ENCODE measurements at places on chromosomes 12 and 14.

GRCh38 chr12:42325326-42325652 is 605 bp downstream of the ZCRB1 start:
- DNase-seq, result no peak

DNA sequence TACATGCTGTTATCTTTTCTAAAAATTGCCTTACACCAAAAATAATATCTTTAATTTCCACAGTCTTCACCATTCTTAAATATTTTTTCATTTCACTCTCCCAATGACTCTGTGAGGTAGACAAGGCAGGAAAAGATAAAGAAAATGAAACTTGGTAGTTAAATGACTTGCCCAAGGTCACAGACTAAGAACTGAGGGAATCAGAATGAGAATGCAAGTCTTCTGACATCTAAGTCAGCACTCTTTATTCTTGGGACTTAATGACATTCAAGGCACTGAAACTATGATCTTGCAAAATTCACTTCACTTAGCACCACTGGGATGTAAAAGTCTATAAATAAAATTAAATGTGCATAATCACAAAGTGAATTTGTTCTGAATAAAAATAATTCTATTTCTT is 104.5 kb downstream of the SLC2A13 start:
- no peak for DNase-seq

- DNase-seq, result no peak
Observed at GRCh38 chr12:2168808-2169207, 116.0 kb downstream of the CACNA1C start.

- DNase-seq, result no peak
Observed at GRCh38 chr14:95297832-95298231, 21.9 kb downstream of the CLMN start.

DNA sequence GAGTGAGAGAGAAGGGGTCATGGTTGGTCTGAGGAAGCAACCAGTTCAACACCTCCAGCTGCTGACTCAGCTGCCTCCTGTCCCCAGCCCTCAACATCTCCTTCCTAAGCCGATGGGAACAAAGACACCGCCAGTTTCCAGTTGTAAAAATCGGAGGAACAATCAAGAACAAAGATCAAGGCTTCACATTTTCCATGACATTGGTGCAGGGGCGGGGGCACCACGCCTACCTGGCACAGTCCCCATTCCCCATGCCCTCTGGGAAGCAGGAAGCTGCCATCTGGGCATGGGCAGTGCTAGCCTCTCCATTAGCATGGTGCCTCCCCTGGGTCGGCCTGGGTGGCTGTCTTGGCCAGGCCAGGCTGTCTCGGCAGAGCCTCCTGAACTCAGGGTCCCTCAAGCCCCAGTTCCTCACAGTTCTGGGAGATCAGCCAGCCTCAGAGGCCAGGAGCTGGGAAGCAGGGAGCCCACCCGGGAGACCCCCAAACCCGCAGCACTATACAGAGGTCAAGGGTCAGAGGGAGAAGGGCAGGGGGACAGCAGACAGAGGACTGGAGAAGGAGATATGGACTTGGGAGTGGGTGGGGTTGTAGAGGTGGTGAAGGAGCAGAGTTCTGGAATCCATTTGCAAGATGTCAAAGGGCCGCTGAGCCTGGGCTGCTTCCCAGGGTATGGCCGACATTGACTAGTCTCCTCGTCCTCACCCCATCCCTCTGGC is 19.6 kb upstream of the TMEM106C start:
- no peak for DNase-seq

DNA sequence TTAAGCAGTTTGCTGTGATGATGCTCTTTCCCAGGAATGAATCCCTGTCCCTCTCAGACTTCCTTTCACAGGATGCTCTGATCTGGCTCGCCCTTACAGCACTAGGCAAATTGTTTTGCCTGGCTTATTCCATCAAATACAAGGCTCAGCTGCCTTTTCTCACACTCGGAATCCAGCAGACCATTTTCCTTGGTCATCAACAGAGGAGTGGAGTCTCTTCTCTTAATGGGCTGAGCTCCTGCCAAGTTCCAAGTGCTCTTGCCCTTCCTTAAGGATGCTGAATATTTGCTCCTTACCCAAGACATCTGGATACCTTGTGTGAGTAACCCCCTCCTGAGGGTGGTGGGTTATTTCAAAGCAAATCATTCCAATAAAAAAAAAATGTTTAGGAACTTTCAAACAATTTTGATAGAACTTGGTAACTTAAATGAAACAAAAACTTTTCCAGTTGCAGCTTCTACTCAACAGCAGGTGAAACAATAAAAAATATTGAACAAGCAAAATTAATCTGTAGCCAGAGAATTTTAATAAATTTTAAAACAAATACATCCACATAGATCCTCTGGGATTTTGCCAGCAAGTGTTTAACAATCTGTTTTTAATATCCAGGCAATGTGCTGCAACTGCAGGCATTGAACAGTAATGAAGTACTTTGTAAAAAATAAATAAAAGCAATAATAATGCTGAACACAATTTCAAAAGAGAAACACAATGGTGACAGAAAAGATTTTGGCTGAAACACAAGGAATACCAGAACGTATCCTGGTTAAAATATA is 264.0 kb upstream of the FAR2 start:
- DNase-seq, result no peak

- no peak for DNase-seq
Observed at GRCh38 chr12:59093073-59093772, 172.9 kb upstream of the LRIG3 start.

DNA sequence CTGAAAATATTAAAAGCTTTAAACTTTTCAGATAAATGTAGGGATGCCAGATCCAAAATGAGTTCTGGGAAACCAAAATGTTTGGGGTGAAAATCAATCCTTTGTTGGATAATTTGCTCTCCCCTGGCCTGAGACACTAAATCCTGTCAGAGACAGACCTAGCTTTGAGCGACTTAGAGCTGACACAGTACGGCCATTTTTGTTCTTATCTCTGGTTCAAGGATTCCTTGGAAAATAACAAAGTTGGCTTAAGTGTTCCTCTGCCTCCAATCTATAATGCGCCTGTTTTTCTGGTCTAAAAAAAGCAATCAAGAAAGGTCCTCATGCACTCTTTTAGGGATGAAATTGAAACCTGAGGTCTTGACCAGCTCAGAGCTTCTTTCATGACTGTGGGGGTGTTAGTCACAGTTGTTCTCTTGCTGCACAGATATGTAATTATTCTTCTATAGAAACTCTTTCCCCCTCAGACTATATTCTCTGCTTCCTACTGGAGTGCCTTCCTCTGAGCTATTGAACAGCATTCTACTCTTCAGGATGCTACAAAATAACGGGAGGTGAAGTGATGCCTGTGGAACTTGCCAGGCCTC is 52.3 kb upstream of the EGLN3 start:
- DNase-seq, result no peak

DNA sequence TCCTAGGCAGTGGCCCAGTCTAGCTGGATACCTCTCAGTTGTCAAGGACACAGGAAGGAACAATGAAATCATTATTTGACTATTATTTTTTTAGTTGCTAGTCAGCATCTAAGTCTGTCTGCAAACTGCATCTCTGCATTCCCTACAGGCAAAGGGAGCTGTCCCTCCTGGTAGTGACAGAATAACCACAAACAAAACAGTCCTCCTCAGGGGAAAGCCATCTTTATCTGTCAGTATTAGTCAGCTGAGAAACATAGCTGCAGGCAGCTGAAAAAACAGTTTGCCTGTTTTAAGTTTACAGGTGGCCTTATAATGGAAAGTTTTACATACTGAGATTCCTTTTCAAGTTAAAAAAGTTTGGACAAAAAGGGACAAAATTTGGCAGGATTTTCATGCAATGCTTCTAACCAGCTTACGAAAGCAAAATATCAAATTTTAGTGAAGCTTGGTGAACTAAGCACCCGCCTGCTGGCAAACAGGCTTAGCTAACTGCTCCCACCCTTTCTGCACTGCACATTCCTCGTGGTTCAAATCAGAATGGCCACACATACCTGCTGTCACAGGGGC is 29.5 kb downstream of the SLC25A21 start:
- DNase-seq, result no peak

DNA sequence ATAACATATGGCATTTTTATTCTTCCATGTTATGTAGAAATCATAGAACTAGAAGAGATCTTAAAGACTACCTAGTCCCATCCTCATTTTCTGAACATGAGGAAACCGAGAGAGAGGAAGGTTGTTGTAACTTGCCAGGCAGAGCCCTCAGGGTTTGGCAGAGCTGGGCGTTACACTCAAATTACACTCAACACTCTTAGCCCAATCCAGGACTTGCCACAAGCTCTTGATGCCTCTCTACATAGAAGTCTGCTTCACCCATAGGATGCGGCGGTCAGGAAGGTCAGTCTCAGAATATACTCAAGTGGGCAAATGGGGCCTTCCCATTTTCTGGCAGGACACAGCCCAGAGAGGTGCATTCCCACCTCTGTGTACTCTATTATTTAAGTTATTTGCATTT is 208.1 kb downstream of the ZFP36L1 start:
- DNase-seq, result no peak

GRCh38 chr14:105087308-105087962 is 22.2 kb upstream of the GPR132 start:
- DNase-seq, result no peak

- no peak for DNase-seq
Observed at GRCh38 chr12:80777587-80777986, 60.9 kb downstream of the MYF5 start.

GRCh38 chr12:113103756-113104450 is 31.7 kb downstream of the RASAL1 start:
- peak; percentile 34 for DNase-seq

GRCh38 chr12:60194678-60195077 is 598.8 kb downstream of the SLC16A7 start:
- DNase-seq, result no peak

GRCh38 chr12:116674643-116675183 is 63.2 kb downstream of the SPRING1 start:
- DNase-seq, result no peak

DNA sequence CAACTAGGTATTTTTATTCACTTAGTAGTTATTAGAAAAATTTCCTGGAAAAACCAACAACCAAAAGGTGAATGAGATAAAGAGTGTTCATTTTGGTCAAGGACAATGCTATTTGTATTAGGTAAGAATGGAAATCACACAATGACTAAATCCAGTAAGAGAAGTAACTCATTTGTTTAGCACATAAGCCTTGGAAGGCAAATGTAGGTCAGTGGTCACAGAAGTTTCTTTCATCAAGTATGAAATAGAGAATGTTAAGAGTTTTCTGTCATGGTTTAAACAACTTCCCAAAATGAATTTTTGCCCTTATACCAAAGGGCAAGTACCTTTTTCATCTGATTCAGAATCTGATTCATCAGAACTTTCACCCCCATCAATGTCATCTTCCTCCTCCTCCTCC is 101.7 kb downstream of the KIF21A start:
- DNase-seq, result no peak

GRCh38 chr12:92462049-92462448 is 240.7 kb upstream of the PLEKHG7 start:
- DNase-seq, result no peak

DNA sequence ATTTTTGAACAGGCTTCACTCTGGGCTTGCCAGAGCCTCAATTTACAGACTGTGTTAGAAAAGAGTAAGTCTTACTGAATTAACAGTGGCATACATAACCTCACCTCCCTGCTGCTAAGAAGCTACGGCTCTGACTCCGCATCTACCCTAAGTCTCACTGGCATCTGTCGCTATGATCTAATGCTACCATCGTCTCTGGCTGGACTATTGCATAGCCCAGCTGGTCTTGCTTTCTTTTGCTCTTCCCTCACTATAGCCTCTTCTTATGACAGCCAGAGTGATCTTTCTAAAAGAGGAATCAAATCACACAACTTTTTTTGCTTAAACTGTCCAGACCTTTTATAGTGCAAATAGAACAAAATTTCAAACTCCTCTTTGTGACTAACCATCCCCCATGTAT is 81.1 kb downstream of the SLC24A4 start:
- DNase-seq, result no peak

DNA sequence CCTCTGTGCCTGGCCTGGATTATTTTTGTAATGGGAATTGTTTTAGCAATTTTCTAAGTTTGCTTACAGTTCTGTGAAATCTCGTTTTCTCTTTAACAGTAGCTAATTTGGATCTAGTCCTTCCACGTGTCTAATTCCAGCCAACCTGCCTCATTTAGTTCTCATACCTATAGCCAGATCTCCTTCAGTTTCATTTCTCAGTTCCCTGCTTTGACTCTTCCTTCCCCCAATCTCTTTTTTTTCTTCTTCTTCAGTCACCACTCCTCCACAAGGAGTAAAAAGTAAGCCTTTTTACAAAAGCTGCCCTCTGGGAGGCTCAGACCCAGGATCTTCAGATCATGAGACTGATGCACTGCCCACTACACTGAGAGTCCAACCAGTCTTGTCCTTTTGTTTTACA is 1.4 kb downstream of the THTPA start:
- no peak for DNase-seq

GRCh38 chr14:20460458-20461224 is 593 bp downstream of the PIP4P1 start:
- DNase-seq, result peak; percentile 38

DNA sequence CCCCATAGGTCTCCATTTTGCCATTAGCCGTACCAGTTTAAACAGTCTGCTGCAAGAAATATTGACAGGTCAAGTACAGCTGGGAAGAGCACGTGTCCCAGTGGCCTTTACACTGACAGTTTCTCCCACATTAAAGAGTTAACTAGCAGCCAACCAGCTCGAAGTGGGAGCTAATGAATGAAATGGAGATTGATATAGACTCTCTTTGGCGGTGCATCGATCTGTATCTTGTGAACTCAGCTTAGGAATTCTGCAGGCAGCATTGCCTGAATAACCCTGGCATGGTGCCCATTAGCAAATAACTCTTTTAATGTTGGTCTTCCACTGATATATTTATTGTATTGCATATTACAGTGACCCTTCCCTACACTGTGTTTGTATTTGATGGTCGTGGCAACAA is 319.4 kb downstream of the EGLN3 start:
- DNase-seq, result no peak

- no peak for DNase-seq
Observed at GRCh38 chr12:31589904-31590641, 863 bp downstream of the DENND5B start.

DNA sequence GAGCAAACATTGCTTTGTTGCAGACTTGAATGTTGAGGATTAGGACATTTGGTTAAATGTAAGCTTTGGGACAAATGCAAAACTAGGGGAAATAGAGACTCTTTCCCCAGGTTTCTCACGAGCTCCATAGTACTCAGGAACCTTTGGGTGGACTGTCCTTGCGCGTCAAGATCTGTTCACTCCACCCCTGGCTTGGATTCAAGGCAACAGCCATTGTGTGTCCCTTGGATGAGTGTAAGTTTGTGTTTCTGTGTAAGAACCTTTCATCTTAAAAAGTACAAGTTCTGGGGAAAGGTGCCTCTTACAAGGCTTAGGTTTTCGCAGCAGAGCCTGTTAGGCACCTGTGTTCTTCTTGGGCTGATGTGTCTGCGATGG is 3.7 kb downstream of the SUSD6 start:
- no peak for DNase-seq

GRCh38 chr12:5506821-5507231 is 74.9 kb downstream of the NTF3 start:
- DNase-seq, result no peak

GRCh38 chr14:38120109-38120508 is 87.6 kb upstream of the SSTR1 start:
- DNase-seq, result no peak

All from stimulated activated CD4-positive, alpha-beta T cell treated with anti-CD3 and anti-CD28 coated beads, TNF-alpha, amount 100 ng/mL, for 24 hours (primary cell).